ENCODE measurements at places on chromosomes 2 and 18.
A peak's percentile ranks its signal among the peaks of the same experiment; 100 is the strongest.

DNA sequence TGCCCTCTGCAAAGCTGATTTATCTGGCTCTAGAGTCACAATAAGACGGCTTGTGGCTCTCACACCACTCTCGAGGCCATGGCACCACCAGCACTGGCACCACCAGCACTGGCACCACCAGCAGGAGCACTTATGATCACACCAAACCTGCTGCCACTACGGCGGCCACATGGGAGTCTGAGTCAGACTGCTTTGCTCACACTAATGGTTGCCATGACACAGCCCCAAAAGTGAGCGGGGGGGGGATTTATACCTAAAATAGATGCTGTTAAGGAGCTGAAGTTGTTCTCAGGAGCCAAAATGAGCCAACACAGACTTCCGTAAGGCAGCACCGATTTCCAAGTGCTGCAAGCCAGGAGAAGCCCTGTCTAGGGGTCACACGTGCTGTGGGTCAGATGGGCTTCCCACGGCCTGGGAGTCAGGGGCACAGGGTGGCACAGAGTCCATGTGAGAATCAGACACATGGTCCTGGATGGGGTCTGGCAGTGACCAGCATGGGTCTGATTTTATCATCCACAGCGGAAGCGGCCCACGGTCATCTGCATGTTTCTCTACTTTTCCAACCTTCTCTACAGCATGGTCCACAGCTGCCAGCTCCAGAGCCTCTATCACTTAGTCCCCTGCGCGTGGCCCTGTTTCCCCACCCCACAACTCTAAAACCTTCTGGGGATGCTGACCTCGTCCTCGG is 16.7 kb downstream of the DNMT3A start:
- DNase-seq = peak; percentile 39

GRCh38 chr18:3400567-3401296 is 49.2 kb upstream of the TGIF1 start:
- no peak for DNase-seq

DNA sequence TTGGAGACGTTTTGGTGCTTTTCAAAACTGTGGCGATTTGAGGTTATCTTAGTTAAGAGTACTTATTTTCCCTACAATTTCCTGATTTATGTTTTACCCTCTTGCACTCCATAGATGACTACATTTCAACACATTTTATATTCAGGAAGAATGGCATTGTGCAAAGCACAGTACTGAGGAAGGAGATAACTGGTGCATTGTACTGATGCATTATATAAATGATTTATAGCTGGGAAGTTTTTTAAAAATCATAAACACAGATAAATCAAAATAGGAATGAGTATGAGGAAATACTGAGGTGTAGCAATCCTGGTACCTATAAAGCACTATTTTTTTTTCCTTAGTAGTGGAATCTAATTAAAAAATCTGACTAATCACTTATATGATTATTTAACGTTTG is 5.6 kb downstream of the REL start:
- DNase-seq = no peak

GRCh38 chr18:8799596-8800441 is 94.5 kb downstream of the MTCL1 start:
- DNase-seq = peak; percentile 83

DNA sequence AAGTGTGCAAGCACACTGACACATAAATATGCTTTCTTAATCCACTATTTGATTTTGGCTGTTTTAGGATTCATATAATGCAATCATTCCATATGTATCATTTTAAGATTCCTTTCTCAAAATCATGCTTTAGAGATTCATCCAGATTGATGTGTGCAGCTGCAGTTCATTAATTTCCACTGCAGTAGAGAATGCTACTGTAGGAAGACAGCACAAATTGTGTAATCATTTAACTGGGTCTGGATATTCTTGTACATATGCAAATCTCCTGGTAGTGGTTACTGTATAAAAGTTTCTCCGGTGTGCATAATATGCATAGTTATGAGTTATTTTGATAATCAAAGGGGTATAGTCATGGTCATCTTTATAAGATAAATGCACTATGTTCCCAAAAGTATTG is 502.5 kb upstream of the ACVR2A start:
- no peak for DNase-seq

DNA sequence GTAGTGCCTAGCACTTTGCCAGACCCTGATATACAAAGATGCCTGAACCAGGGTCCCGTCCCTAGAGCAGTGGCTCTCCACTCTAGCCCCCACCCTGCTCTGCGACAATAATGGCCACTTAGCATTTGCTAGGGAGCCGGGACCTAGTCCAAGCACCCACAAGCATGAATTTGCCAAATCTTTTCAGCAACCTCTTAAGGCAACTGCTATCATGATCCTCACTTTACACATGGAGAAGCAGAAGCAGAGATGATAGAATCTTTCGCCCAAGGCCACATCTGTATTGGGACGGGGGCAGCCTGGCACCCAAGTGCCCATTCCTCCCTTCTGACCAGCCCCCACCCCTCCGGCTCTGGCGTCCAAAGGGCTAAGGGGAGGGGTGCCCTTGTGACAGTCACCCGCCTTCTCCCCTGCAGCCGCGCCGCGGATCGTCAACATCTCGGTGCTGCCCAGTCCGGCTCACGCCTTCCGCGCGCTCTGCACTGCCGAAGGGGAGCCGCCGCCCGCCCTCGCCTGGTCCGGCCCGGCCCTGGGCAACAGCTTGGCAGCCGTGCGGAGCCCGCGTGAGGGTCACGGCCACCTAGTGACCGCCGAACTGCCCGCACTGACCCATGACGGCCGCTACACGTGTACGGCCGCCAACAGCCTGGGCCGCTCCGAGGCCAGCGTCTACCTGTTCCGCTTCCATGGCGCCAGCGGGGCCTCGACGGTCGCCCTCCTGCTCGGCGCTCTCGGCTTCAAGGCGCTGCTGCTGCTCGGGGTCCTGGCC is 13.0 kb downstream of the SIGLEC15 start:
- DNase-seq = no peak

- DNase-seq = no peak
Measured at GRCh38 chr2:185279999-185280398, 458.6 kb upstream of the FSIP2 start.

- no peak for DNase-seq
Measured at GRCh38 chr18:3607309-3608098, 157.5 kb downstream of the TGIF1 start.

DNA sequence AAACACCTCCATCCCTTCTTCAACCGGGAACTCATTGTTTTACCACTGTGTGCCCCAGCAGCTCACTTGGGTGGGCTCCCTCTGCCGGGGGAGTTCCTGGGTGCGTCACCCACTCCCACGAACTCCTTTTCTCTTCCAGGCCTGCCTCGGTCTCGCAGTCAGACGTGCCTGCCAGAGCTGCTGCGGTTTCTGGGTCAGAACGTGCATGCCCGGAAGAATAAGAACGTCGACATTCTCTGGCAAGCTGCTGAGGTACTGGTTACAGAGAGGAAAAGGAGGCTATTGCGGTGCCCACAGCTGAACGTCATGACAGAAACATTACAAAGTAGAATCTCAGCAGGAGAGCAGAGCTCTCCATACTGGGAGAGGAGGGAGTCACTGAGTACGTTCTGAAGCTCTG is 35.6 kb downstream of the COA5 start:
- peak; percentile 21 for DNase-seq
